Fibroblast of the aortic adventitia (primary cell): ENCODE measurements at places on chromosomes 7 and 10. TPM values are rescaled to one million over a fixed set of nuclear protein-coding genes. Genes with fewer than 3 reads are reported as not detected.

- no peak for DNase-seq
Observed at GRCh38 chr10:122186816-122187810, 84.0 kb upstream of the BTBD16 start.

DNA sequence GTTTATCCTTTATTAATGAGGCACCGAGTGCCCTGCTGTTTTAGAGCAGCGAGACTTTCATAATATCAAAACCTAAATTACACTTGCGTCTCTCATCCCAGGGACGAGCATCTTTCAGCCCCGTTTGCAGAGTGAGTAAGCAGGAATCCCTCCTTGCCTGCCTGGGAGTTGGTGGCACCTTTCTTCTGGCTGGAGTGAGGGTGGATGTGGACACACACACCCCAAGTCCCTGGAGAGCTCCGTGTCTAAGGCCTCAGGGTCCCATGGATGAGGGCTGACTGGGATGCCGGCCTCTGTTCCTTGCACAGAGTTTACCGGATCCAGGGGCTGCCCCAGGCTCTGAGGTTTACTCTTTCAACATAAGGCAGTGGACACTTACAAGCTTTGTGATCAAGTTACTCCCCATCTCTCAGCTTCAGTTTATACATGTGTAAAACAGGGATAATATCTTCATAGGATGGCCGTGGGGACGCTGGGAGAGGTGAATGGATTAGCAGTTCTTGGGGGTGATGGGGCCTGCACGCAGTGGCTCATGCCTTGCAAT lies 24.5 kb downstream of the POLL start:
- DNase-seq, result no peak

- no peak for DNase-seq
Observed at GRCh38 chr10:5468262-5469106, 30.9 kb downstream of the CALML5 start.

GRCh38 chr10:59868696-59869593 lies 37.4 kb downstream of the CCDC6 start:
- no peak for DNase-seq

- DNase-seq, result no peak
Observed at GRCh38 chr7:38318241-38318640, 44.8 kb upstream of the TARP start.

ZNF117 gene
- total RNA-seq, result 5.1 and 7.9 TPM in 2 replicates

CYREN gene
- total RNA-seq, result 23.5 and 46.4 TPM in 2 replicates

OPN4 gene
- not detected in 2 replicates for total RNA-seq

PRKAR1B gene
- total RNA-seq, result 7.0 and 10.1 TPM in 2 replicates

TMEM196 gene
- not detected in 2 replicates for total RNA-seq
